WERI-Rb-1 (cell line): ENCODE measurements at places on chromosomes 5 and 9.

DNA sequence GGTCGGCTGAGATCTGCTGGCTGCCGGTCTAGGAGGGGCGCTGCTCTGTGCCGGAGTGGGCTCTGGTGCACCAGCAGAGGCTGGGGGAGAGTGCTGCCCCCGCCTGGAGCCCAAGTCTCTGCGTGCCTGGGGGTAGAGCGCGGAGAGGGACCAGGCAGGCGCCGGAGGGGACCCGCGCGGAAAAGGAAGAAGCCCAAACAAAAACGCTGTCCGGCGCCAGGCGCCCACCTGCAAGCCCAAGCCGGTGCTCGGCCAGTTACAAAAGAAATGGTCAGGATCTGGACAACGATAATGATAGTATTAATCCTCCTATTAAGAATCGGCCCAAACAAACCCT is 571 bp upstream of the S1PR3 start:
- DNase-seq = peak; percentile 49

GRCh38 chr5:14250748-14251701 is 107.9 kb downstream of the TRIO start:
- DNase-seq = no peak

DNA sequence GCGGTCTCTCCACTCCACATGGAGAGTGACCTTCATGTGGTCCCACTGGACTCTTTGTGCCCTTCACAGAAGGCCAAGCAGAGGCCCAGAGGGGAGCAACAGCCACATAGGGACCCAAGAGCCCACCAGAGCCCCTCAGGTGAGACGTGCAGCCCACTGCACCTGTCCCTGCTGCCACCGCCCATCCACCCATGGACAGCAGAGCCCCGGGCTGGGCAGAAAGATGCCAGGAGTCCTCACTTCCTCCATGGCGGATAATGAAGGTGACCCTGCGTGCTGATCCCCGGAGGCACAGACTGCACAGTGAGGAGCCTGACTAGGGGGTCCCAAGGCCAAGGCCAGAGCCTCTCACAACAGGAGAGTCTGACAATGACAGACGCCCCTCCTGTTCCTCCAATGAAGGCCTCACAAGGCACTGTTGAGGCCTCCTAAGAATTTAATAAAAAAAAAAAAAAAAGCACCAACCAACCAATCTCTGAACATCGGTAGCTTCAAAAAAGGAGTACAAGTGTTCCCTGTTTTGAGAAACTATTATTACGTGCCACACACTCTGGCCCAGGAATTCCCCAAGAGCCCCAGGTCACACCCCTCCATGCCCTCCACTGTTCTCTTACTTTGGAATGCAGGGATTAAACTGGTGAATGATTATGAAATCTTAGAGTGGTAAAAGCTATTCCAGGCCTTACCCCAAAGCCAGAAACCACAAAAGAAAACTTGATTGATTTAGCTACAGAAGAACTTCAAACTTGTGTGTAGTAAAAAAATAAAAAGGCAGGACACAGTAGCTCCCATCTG is 2.8 kb upstream of the PPP1R26 start:
- no peak for DNase-seq

DNA sequence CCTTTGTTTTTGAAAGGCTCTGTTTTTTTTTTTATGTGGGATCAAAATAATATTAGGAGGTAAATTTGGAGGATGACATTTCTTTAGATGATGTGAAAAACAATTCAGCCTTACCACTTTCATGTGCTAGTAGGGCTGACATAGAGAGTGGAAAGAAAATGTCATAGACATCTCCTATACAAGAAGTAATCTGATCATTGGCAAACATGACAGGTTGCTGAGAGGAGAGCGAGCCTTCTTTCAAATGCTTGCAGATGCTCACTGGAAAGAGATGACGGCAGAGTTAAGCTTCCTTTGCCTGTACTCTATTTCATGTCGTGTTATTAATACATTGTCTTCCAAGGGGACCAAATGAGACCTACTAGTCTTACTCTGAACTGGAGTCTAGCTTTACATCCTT is 160.1 kb upstream of the DAP start:
- DNase-seq = no peak

GRCh38 chr5:74665273-74665672 is 19.8 kb upstream of the HEXB start:
- DNase-seq = no peak

GRCh38 chr5:181171782-181172181 is 24.4 kb downstream of the OR2V2 start:
- DNase-seq = no peak

DNA sequence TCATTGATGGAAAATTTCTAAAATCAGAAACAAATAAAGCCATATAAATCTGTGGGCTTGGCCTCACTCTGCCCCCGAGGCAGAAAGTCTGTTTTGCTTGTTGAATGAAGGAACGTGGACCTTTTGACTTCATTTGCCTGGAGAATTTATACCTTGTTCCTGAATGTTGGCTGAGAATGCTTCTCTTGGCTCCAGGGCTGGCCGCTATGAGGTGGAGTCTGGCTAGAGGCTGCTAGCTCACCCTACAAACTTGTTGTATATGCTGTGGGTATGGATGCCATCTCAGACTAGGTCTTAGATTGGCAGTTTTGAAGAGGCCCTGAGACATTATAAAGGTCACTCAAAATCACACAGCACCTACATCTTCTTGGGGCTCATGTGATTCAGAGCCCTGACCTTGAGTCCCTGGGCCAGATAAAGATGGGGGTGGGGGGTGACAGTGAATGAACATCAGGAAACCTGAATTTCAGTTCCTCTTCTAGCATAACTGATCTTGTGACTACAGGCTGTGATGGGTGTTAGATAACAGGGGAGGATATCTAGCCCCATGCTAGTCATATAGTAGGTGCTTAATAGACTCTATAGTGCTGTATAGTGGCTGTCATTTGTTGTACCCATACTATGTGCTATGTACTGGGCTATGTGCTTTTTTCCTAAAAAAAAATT is 2.8 kb downstream of the GM2A start:
- no peak for DNase-seq

- DNase-seq = no peak
Observed at GRCh38 chr5:72453246-72453775, 53.9 kb downstream of the ZNF366 start.

GRCh38 chr5:81556809-81557208 is 162.9 kb upstream of the ACOT12 start:
- DNase-seq = no peak

- DNase-seq = no peak
Observed at GRCh38 chr5:58227858-58228257, 232.0 kb downstream of the PLK2 start.

GRCh38 chr5:40191150-40191549 is 488.6 kb upstream of the PTGER4 start:
- DNase-seq = no peak

DNA sequence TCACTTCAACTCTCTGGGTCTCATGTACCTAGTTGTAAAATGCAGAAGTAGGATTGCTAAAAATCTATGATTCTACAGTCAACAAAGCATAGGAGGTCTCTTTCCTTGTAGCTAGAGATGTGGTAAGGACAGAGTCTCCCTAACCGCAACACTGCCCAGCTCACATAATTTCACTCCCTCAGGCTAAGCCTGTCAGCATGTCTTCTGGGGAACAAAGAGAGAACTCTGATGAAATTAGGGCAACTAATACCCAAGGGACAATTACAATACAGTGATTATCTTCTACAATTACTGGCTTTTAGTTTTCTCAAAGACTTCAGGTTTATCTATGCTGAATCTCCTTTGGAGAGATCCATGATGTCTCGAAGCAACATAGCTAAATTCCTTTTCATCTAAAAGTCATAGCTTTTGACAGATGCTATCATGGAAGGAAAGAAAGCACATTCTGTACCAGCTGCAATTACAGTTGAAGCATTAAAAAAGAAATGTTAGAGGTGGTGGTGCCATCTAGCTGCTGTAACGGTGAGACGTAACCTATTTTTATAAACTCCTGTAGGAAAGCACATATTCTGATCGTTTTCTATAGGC is 141.1 kb upstream of the TARS1 start:
- no peak for DNase-seq

DNA sequence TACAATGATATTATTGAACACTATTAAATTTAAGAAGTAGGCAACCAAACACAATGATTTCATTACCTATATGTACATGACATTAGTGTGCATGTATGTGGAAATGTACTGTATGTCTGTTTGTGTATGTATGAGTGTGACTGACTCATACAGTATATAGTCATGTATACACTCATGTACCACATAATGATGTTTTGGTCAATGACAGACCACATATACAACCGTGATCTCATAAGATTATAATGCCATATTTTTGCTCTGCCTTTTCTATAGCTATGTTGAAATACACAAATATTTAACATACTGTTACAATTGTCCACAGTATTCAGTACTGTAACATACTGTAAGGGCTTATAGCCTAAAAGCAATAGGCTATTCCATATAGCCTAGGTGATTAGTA is 19.7 kb downstream of the SVEP1 start:
- no peak for DNase-seq

- DNase-seq = no peak
Observed at GRCh38 chr5:177476531-177477233, 3.2 kb upstream of the DBN1 start.

GRCh38 chr5:13248253-13248652 is 696.2 kb downstream of the DNAH5 start:
- no peak for DNase-seq

DNA sequence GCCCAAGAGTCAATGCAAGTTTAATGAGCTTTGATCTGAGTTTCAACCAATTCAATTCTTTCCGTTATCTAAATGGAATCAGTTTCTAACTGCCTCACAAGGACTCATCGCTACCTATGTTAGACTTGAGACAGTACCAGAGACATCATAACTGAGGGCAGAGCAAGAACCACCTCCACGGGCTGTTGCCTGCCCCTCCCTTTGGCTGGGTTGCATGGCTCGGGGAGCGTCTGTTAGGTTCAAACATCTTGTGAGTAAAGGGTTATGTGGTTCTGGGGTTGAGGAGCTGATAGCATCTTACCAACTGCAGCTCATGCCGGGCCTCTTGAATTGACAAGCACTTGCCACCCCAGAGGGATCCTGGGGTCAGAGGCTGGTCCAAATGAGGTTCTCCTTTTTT is 457.9 kb downstream of the ENC1 start:
- no peak for DNase-seq

DNA sequence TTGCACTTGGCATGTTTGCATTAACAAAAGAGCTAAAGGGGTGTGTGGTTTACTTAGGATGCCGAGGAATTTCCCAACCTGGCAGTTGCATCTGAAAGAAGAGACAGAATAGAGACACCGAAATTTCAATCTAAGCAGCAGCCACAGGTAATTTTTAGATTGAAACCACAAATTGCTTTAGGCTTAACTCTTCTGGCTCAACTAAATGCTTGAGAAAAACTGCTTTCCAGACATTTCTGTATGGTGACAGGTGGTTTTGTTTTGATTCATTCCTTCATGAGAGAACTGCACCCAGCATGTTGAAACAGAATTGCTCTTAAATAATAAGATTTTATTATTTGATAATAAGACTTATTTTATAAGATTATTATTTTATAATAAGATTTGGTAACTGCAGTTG is 21.5 kb downstream of the SECISBP2 start:
- no peak for DNase-seq

DNA sequence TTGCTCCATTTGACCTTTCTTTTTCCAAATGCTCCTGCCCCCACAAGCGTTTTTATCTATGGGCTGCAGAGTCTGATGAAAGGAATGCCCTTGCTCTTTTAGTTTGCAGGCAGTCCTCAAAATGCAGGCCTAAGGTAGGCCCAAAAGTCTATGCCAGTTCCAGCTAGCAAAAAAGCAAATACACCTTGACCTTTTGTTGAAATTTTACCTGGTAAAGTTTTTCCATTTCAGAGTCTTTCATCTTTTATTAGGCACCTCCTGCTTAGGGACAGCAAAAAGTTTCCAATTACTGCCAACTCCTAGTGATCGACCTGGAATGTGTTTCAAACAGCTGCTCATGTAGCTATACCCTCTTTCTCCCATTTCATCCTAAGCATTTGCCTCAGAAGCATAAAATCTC is 2.7 kb upstream of the LEAP2 start:
- no peak for DNase-seq

DNA sequence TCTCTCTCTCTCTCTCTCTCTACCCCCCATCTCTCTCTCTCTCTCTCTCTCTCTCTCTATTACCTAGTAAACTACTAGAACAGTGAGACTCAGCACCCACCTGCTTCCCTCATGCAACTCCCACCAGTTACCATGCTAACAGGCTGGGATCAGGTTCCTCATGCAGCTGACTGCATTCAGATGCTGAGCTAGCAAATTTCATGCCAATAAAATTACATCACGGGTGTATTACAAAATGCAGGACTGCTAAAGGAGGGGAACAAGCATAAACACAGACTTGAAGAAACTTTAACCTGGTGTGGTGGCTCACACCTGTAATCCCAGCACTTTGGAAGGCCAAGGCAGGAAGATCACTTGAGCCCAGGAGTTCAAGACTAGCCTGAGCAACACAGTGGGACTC is 76.0 kb downstream of the CEMIP2 start:
- DNase-seq = no peak

GRCh38 chr5:135134691-135135381 is 100.8 kb upstream of the PITX1 start:
- no peak for DNase-seq

DNA sequence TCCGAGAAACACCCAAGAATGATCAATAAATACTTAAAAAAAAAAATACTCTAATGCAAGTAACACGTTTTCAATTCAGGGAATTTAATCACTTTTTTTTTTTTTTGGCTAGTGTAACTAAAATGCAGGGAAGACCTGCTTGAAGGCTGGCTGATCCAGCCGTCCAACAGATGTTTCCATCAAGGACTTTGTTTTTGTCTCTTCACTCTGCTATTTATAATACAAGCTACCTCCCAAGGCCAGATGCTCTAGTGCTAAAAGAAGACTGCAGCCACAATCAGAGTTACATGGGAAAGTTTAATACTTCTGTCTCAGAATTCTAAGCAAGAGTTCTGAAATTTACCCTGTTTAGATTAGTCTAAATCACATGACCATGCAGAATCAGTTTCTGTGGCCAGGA is 14.5 kb downstream of the TBCA start:
- DNase-seq = no peak

GRCh38 chr5:172707285-172708182 is 63.5 kb downstream of the DUSP1 start:
- peak; percentile 75 for DNase-seq

DNA sequence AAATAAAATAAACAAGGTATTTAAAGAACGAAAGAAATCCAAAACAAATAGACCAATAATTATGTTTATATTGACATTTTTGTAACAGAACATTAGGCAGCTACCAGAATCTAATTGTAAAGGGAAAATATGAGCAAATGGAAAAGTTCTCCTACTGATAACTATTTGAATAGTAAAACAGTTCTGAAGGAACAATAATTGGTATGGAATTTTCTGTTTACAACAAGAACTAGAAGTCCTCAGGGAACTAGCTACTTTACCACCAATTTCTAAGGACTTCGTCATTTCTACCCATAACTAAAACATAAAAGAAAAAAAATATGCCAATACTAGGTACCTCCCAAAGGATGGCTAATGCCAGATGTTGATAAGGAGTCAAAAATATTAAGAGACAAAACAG is 58.5 kb downstream of the AP3B1 start:
- DNase-seq = no peak

GRCh38 chr5:33488558-33489355 is 48.0 kb downstream of the TARS1 start:
- DNase-seq = no peak
